Kidney capillary endothelial cell (primary cell): ENCODE measurements at places on chromosomes 1 and 21.

GRCh38 chr1:24321697-24322469 lies 2.7 kb downstream of the GRHL3 start:
- DNase-seq = peak; percentile 33

- DNase-seq = no peak
Measured at GRCh38 chr1:203127666-203128430, at the start of gene ADORA1. TSS of gene ADORA1 (plus strand) at chr1:203127726. CDS start at chr1:203128842, 1,116 bp downstream.

DNA sequence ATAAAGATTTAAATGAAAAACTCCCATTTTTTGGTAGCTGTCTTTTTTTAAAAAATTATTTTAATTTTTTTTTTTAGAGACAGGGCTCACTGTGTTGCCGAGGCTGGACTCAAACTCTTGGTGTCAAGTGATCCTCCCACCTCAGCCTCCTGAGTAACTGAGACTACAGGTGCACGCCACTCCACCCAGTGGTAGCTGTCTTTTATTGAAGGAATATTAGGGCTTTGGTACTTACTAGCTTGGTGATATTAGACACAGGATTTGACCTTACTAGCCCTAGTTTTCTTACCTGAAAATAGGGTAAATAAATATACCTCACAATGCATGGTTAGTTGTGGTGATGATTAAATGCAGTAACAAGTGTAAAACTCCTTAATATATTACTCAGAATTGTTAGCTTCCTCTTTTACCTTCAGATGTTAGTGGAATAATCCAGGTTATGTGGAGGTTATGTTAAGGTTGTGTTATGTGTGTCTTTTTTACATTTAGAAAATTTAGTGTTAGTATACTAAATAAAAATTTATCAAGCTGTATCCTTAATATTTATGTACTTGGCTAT lies 66.8 kb downstream of the PHACTR4 start:
- no peak for DNase-seq

DNA sequence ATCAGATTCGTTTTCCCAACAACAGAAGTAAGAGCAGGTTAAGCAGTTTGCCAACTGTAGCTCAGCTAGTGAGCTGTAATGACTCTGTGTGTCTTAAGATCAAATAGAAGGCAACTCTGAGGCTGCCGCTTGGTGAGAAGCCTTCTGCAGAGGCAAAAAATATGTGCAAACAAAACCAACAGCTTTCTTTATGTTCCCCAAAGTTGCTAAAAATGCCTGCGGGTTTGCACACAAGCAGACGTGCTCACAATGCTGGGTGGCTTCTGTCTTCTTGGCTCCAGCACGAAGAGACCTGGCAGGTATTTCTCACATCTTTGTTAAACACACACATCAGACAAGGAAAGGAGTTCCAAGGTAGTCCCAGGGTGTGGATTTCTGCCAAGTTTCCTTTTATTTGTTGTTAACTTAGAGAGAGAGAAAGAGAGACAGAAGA lies 158.9 kb upstream of the JUN start:
- no peak for DNase-seq

- DNase-seq = no peak
Measured at GRCh38 chr1:98399218-98399617, 262.3 kb upstream of the SNX7 start.
